ENCODE measurements at places on chromosomes 4 and X. TPM values are rescaled to one million over a fixed set of nuclear protein-coding genes. Genes with fewer than 3 reads are reported as not detected.
A peak's percentile ranks its signal among the peaks of the same experiment; 100 is the strongest.

- no peaks in the 10 kb centered on the region for H3K27me3 ChIP-seq
- no peaks in the 10 kb centered on the region for H3K4me1 ChIP-seq
- no peak overlapping the region for H3K4me3 ChIP-seq
- no peak for DNase-seq
- no peak overlapping the region for H3K27ac ChIP-seq
Observed at GRCh38 chr4:101501421-101501820, 154.1 kb upstream of the PPP3CA start.

DNA sequence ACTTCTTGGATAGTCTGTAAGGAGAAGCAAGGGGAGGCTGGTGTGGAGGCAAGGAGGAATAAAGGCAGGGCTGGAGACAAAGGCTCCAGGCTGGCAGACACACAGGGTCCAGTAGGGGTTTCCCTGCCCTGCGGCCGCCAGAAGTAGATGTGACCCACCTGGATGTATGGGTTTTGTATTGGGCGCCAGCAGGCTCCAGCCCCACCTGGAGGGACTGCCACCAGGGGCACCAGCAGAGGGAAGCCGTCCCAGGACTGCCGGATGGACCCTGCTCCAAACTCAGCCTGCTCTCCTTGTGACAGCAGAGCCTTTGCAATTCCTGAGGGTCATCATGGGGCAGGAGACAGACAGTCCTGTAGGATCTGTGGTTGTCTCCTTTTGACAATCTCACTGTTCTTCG is 52.7 kb downstream of the MGST2 start:
- no peak overlapping the region for H3K4me3 ChIP-seq
- peaks cover 46% of the 10 kb centered on the region for H3K27me3 ChIP-seq
- no peak overlapping the region for H3K27ac ChIP-seq
- no peaks in the 10 kb centered on the region for H3K36me3 ChIP-seq
- H3K4me1 ChIP-seq: no peaks in the 10 kb centered on the region

GRCh38 chrX:17481086-17481485 is 106.1 kb downstream of the NHS start:
- H3K4me3 ChIP-seq: no peak overlapping the region
- no peak overlapping the region for H3K27ac ChIP-seq
- H3K36me3 ChIP-seq: no peaks in the 10 kb centered on the region
- H3K27me3 ChIP-seq: no peaks in the 10 kb centered on the region

Gene PPP4R3C
- polyA plus RNA-seq: not detected

DNA sequence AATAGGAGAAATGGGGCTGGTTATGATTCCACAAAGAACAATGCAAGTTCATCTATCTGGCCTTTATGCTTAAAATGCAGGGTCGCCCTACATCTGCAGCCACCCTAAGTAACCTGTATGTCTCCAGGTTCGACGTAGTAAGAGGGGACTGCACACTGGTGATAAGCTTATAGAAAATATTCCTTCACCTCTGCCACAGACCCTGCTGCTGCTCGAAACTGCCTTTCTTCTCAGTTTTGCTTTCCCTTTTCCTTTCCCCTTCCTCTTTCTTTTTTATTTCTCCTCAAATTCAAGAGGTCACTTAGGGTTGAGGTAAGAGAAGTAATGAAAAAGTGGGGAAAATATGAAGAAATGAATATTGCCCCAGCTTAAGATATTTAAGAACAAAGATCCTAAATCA is 123.5 kb downstream of the DCHS2 start:
- peaks cover 8% of the 10 kb centered on the region for H3K4me1 ChIP-seq
- no peak for DNase-seq
- no peaks in the 10 kb centered on the region for H3K36me3 ChIP-seq

GRCh38 chrX:108165383-108166111 is 74.0 kb downstream of the ATG4A start:
- no peaks in the 10 kb centered on the region for H3K27me3 ChIP-seq
- no peak overlapping the region for H3K27ac ChIP-seq
- no peak overlapping the region for H3K4me3 ChIP-seq
- DNase-seq: peak; percentile 66
- no peaks in the 10 kb centered on the region for H3K4me1 ChIP-seq
- no peaks in the 10 kb centered on the region for H3K36me3 ChIP-seq

DNA sequence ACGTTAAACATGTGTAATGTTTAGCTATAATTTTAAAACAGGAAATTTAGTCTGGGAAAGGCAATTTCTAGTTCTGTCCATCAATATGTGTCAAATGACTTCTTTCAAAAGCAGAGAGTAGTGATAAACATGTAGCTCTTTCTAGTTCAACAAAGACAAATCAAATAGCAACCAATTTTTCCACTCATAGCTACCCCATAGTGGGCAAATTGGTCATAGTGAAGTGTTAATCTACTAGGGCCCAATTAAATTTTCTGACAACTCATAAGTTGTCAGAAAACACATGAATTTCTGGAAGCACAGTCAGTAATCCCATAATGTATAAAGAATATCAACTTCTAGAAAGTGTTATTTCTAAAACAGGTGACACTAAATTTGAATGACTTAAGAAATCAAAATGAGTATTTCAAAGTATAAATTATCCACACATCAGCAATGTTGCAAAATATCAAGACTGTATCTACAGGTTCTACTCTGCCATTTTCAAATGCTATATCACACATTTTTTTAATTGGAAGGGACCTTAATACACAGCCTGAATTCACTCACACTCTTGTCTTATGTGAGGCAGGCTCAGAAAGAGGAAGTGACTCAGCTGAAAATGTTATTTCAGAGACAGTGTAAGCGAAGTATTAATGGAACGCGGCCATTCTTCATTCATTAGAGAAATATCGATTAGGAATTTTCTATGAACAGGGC is 7.7 kb downstream of the OCIAD2 start:
- no peak overlapping the region for H3K27ac ChIP-seq
- peaks cover 29% of the 10 kb centered on the region for H3K36me3 ChIP-seq
- no peaks in the 10 kb centered on the region for H3K4me1 ChIP-seq
- no peaks in the 10 kb centered on the region for H3K27me3 ChIP-seq

DNA sequence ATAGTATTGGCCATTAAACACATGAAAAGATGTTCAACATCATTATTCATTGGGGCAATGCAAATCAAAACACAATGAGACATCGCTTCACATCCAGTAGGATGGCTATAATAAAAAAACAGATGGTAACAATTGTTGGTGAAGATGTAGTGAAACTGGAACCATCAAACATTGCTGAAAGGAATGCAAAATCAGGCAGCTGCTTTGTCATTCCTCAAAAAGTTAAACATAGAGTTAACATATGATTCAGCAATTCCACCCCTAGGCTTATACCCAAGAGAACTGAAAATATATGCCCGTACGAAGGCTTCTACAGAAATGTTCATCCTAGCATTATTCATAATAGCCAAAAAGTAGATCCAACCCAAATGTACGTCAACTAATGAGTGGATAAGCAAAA is 144.0 kb upstream of the NAP1L5 start:
- H3K27ac ChIP-seq: no peak overlapping the region
- no peak for DNase-seq
- H3K4me3 ChIP-seq: no peak overlapping the region
- H3K4me1 ChIP-seq: 0 out of 2 replicates have a peak, but pooled peaks cover 5% of the 10 kb centered on the region
- H3K27me3 ChIP-seq: no peaks in the 10 kb centered on the region

Measured in GM23338 (cell line).